NCI-H1048 (cell line): ENCODE measurements at places on chromosomes 12 and 14.

- no peak for DNase-seq
Measured at GRCh38 chr12:111057701-111058425, 137.5 kb upstream of the MYL2 start.

GRCh38 chr12:72288911-72289310, 16.7 kb downstream of the TRHDE start:
- no peak for DNase-seq

- DNase-seq = no peak
Measured at GRCh38 chr12:58774731-58775130, 145.6 kb downstream of the LRIG3 start.

DNA sequence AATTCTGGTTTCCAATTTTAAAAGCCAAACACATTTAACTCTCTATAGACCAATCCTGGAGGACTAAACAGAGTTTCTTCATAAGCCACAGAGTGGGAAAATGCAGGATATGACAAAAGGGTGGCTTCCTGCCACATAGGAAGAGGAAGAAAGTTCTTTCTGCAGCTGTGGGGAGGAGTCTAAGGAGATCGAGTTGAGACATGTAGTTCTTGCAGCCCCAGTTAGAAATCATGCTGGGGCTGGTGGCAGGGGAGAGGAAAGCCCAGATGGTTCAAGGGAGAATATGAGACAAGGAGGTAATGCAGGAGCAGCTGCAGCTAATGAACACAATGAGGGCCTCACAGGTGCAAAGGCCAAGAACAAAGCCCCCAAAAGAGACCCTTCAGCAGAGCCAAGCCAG, 85.0 kb upstream of the ARID2 start:
- DNase-seq = no peak

GRCh38 chr14:49249022-49249421, 337.2 kb downstream of the RPS29 start:
- DNase-seq = no peak

GRCh38 chr14:87573591-87573990, 419.4 kb downstream of the GALC start:
- DNase-seq = no peak

DNA sequence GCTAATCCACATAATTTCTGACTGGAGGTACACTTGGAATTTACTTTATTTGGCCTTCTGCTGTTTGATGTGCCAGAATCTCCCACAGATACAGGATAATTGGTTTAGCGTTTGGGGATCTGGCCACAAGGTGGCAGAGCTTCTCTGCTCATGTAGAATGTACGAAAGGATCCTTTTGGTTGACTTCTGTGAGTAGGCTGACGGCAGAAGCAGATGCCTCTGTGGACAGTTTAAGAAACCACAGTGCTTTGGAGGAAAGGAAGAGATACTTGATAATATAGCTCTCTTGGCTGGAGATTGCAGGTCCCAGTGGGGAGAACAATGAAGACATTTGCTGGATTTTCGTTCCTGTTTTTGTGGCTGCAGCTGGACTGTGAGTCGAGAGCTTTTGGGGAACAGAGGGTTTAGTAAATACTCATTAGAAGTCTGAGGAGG, 75.3 kb upstream of the OR4E1 start:
- DNase-seq = no peak

DNA sequence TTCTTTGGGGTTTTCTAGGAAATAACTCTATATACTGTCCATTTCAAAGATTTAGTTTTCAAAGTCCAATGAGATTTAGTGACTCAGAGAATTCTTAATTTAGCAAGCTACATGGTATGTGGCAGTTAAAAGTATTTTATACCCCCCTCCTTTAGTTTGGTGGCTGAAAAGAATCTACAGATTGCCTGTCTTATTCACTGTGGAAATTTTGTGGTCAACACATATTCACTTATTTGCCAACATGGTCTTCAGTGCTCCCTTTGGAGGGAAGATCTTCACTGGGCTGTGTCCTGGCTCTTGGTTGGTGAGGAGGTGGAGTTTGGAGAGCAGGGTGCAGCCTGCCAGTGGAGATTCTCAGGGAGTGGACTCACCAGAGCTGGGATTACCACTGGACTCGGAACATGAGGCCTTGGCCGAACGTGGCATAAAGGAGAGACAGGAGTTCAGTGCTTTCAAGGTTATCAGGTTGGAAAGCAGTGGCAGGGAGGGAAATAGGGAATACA, 39.8 kb downstream of the SAMD4A start:
- DNase-seq = no peak

DNA sequence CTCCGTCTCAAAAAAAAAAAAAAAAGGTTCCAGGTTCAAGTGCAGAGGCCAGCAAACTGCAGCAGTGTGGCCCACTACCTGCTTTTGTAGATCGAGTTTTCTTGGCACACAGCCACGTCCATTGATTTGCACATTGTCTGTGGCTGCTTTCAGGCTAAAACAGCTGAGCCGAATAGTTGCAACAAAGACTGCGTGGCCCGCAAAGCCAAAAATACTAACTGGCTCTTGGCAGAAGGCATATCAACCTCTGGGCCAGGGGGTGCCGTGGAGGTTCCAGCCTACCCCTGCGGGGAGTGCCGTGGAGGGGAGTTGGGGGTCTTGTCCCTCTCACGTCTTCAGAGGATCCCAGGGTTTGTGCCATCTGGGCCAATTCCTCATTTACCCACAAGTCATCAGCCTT, 170.1 kb downstream of the ADGRD1 start:
- DNase-seq = no peak

DNA sequence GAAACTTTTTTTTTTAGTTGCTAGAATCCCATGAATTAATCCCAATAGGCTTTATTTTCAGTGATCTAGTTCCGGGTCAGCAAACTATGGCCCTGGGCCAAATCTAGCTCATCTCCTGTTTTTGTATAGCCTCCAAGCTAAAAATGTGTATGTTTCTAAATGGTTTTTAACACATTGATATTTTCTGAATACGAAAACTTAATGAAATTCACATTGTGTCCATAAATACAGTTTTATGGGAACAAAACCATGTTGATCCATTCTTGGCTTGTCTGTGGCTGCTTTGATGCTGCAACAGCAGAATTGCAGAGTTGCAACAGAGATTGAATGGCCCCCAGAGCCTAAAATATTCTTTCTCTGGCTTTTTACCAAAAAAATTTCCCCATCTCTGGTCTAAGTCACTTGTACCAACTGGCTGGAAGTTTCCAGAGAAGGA, 47.5 kb downstream of the ZNF664 start:
- DNase-seq = no peak

DNA sequence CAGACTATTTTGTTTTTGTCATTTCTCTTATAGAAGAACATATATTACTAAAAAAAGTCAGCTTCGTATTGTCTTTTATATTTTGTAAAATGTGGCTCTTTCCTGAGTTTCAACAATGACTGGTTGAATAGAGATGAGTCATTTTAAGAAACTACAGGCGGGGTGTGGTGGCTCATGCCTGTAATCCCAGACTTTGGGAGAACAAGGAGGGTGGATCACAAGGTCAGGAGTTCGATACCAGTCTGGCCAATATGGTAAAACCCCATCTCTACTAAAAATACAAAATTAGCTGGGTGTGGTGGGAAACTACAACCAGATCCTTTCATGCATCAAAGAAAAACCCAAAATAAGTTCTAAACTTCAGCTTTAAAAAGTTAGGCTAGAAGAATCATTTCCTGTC, 28.8 kb downstream of the HECTD4 start:
- DNase-seq = no peak

GRCh38 chr14:84288781-84289180, 1241.2 kb upstream of the FLRT2 start:
- DNase-seq = no peak

DNA sequence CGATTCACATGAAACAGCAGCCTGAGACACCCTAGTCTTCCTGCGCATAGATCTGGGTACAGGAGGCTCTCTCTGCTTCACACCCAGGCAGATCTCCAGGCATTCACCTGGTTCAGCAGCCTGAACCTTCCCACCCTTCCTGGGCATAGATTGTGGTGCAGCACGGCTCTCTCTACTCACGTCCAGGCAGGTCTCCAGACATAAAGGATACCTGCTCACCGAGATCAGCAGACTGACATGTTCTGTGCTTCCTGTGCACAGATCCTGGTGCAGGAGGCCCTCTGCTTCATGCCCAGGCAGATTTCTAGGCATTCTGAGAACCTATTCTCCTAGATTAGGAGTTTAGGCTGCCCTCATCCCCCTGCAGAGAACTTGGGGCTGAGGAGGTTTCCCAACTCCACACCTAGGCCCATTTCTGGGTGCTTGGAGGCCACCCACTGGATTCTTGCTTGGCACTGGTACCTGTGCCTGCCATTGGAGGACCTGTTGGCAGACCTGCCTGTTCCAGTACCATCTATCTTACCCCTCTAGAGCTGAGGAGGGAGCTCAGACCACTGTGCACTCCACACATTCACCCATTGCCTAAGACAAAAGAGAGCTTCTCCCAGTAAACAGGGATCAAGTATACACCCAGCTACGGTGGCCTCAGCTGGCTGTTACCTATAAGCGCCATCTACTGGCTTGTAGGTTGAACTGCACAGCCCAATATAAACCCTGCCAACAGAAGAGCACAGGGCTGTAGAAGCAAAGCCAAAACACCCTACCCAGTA, 28.0 kb upstream of the GARIN6 start:
- no peak for DNase-seq

DNA sequence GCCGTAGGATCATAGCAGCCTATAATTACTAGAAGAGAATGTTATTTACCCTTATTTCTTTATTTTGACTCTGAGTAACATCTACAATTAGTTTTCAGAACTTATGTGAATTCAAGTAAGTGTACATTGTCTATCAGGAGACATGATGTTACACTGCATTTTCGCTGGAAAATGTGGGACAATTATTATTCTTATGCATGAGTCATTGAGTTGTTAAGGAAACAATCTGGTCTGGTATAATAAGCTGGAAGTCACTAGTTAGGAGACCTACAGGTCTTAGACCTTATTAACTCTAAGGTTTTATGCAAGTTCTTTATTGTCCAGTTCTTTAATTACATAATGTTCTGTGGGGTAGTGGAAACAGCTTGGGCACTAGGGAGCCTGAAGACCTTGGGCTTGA, 5.8 kb downstream of the KTN1 start:
- DNase-seq = no peak

DNA sequence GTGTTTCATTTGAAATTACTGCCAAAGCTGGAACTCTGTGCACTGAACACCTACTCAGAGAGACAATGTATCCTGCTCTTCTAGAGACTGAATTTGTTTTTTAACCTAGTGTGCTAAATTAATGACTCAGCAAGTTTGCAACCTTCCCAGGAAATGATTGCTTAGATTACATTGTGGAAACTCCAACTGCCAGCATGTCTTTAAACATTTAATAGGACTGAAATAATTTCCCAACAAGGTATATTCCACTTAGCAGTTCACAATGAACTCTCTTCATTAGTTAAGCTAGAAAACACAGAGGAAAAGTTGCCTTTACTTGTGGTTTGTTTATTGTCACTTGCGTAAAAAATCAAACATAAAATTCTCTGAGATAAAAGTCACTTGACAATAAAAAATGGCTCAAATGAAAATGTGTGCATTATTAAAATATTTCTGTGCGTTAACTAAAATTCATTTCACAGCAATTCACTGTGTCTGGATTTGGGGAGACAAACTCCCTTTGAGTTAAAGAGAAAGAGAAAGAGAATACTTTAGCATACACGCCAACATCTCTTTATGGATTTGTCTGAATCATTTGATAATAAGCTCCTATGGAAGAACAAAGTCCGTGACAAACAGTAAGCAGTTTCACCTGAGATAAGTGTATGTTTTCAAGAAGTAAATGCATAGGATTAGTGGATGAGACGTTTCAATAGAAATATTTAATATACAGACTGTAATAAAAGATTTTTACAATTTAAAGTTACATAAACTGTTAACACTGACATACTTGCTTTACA, 284.0 kb downstream of the PRKD1 start:
- DNase-seq = no peak

DNA sequence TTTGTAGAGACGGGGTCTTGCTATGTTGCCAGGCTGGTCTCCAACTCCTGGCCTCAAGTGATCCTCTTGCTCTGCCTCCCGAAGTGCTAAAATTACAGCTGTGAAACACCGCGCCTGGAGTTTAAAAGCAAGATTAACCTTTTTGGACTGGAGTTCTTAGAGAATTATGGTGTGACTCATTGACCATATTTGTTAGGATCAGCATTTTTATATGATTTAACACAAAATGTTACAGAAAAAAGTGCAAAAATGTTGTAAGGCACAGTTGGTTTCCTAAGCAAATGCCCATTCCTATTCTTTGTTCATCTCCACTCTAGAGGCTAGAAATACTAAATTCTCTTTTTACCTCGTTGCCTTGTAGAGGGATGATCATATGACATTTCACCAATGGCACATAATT, 27.6 kb downstream of the SLC35E3 start:
- no peak for DNase-seq

DNA sequence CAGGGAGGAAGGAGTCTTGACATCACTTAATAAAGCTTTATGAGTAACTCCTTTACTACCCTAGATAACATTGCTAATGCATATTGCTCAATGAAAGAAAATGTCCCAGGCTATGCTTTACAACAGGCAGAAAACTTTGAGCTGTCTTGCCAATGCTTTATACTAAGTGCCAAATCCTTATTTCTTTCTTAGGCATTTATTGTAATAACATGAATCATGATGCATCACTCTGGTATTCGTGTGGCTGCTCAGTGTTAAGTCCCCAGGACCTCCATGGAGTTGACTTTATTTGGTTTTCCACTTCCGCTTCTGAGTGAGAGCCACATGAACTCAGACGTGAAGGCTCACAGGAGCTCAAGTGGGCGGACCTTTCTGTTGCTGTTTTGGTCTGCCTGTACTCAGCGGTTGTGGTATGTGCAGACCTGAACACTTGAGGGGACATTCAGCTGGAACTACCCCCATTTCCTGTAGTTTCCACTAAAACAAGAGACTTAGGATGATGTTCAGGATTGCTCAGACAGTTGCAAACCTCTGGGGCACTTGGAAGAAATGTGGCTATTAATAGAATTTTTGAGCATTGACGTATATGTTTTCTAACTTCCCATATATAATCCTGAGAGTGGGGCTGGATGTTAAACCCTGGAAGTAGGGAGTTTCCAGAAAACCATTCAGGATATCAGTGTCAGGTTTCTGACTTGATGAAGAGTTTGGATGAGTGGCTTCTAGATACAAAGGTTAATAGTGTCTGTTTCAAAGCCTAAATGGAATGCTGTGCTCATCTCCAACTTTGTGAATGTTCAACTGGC, 258.6 kb downstream of the MSRB3 start:
- DNase-seq = no peak

GRCh38 chr12:41452838-41453407, 264.8 kb downstream of the PDZRN4 start:
- no peak for DNase-seq

DNA sequence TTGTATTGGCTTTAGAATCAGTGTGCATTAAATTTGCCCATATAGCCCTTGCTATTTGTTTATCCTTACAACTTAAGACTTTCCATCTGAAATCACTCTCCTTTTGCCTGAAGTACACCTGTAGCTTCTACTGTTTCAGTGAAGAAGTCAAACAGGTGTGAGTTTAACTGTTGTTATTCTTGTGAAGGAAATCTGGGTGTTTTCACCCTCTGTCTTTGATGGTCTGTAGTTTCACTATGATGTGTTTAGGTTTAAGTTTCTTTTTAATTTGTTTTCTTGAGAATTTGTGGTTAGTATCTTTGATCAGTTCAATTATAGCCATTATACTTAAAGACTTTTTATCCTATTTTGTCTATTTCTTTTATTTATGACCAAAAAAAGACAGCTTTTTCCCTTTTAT, 68.9 kb upstream of the BBS10 start:
- DNase-seq = no peak
